NCI-H460 (cell line): ENCODE measurements at places on chromosomes 3 and 15.

DNA sequence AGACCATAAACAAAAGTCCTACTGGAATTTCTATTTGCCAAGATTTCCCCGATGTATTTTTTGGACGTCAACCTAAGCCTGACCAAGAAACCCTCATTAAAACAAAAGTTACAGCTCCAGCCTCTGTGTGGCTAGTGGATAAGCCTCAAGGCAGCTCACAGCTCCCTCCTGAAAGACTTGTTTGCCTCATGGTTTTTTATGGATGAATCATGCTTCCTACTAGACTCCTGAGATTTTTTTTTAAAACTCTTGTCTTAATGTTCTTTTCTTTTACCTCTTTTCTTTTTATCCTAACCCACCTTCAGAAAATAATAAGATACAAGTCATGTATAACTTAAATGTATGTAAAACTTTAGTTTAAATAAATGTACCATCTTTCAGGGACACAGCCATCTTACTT is 52.4 kb downstream of the SUCNR1 start:
- no peak for DNase-seq

- no peak for DNase-seq
Observed at GRCh38 chr3:64224826-64225610, at the start of gene PRICKLE2. Gene PRICKLE2, minus strand, starts transcription at chr3:64225466. Its CDS starts 26,539 bp downstream, at chr3:64198927.

DNA sequence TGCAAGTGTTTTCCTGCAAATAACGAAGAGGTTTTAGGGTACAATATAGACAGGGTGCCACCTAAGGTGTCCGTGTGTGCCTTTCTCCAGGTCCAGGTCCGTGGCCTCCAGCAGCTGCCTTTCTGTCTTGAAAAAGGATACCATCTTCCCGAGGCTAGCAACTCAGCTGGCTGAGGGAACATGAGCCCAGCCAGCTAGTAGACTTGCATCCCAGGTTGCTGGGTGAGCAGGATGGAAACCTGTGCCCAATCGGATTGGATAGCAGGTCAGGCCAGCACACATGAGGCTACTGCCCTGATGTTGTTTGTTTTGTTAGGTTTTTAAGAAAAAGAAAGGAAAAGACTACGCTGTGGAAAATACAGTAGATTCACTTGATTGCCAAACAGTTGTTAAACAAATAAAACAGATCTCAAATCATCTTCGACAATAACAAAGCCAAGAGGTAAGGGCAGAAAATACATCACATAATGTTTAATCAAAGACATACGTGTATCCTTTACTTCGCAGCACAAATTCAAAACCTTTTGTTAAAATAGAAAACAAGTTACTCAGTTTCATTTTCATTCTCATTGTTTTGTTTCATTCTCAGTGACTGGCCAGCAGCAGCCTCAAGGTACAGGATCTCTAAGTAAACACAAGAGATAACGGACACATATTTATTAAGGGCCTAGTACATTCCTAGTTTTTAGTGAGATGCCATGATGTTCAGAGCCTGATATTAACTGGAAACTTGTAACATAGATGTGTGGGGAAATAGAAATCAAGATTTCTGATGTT is 661.2 kb upstream of the NR2F2 start:
- no peak for DNase-seq

DNA sequence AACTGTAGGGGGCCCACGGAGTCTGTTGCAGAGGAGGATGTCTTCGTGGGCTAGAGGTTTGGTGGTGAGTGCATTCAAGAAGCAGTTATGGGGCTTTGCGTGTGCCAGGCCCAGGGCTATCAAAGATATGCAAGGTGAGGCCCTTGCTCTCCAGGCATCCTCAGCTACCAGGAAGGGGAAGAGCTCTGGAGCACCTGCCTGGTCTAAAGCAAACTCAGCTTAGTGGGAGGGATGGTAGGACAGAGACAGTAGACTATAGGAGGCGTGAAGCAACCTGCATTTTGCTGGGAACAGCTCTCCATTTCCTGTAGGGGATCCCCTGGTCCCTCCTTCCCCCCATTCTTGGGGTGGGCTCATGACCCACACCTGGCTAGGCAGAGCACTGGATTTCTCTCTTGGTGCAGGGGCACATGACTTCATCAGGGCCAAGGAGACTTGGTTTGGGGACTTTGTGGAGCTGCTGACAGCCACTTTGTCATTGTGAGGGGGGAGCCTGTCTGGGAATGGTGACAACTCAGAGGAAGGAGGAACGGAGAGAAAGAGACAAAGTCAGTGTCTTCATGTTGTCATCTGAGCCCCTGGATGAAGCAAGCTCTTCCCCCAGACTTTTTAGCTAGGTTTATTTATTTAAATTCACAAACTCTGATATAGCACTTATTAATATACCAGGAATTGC is 8.6 kb upstream of the EEFSEC start:
- DNase-seq, result no peak

DNA sequence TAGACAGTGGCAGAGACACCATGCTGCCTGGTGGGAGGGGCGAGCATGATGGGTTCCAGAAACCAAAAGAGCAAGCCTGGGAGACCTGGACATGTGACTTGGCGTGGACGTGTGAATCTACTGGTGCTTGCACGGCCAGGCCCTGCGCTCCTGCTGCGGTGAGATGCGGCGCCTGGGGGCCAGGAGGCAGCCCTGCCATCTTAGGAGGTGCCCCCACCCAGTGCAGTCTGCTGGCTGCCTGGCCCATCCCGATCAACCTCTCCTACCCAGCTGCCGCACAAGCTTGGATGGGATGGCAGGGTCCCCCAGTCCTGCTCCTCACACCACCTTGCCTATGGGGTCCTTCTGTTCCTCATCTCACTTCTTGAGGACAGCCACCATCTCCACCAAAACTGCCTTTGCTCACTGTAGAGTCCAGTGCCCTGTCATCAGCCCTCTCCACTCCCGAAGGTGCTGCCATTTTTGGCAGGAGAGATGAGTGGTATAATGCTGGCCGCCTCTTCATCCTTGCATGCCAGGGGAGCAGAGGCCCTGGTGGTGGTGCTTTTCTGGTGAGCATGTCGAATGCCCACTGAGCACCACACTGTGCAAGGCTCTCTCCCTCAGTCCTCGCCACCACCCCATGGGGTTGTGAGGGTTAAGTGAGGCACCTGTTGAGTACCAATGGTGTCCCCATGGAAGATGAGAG is 3.1 kb upstream of the ABTB1 start:
- DNase-seq, result no peak

- no peak for DNase-seq
Observed at GRCh38 chr15:31325595-31326155, 960 bp upstream of the KLF13 start.

DNA sequence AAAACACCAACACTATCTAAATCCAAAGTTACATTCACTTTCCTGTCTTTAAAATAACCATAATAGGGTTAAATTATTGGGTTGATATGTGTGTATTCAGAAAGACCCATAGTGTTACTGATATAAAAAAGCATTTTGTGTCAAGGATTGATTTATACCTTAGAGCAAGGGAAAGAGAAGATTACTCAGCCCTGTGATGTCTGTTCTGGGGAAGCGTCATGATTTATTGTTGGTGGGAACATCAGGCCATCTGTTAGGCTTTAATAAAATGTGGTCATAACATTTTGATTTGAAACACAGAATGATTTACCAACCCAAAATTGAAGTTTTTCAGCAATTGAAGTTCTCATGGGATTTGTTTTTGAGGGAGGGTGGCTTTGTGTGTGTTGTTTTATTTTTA is 33.2 kb downstream of the SIDT1 start:
- DNase-seq, result no peak

DNA sequence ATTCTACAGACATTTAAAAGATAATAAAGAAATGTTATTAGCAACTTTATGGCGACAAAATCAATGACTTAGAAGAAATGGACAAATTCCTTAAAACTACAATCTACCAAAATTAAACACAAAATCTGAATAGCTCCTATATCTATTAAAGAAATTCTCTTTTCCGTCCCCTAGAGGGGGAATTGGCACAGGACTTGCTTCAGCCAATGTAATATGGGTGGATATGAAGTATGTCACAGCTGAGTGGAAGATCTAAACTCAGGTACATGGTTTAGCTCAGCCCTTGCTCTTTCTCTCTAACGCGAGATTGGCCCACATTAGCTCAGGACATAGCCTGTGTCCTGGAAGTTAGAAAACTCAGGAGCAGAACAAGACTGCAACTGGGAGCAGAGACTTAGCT is 79.3 kb downstream of the DNAH12 start:
- DNase-seq, result no peak

GRCh38 chr3:33975463-33975862 is 177.0 kb downstream of the PDCD6IP start:
- no peak for DNase-seq

GRCh38 chr3:148315756-148316155 is 381.9 kb upstream of the AGTR1 start:
- DNase-seq, result no peak

DNA sequence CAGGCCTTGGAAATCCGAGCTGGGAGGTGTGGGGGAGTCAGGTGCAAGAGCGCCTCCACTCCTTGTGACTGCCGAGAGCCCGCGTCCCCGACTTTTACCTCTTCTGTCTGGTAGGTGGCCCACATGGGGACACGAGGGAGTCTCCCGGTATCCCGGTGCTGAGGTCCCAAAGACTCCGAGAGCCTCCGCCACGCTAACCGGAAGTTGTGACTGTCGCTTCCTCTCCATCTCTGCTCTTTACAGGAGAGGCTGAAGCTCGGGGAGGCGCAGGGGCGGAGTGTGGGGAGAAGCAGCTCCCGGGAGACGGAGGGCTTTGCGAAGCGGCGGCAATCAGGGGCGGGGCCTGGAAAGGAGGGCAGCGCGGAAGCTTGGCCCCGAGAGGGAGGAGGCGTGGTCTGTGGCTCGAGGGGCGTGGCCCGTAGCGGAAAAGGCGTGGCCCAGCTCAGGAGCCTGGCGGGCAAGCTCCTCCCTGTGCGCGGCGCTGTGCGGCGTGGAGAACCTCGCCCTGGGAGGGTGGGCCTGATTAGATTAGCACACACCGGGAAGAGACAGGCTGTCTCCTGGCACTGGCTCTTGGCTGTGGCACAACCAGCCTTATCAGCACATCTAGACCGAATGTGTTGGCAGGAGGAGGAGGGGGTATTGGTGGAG is 143.9 kb downstream of the GABRB3 start:
- DNase-seq, result peak; percentile 7

DNA sequence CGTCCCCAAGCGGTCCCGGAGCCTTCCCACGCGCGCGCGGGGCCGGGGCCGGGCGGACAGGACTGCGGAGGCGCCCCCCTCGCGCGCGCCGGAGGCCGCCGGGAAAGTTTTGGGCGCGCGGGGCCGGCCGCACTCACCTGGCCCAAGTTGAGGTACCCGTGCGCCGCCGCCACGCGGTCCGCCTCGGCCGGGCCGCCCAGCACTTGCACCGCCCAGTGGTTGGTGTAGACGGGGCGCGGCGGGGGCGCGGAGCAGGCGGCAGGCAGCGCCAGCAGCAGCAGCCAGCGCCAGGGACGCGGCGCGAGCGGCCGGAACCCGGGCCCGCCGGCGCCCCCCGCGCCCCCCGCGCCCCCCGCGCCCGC is 289 bp downstream of the PCSK6 start:
- peak; percentile 19 for DNase-seq

DNA sequence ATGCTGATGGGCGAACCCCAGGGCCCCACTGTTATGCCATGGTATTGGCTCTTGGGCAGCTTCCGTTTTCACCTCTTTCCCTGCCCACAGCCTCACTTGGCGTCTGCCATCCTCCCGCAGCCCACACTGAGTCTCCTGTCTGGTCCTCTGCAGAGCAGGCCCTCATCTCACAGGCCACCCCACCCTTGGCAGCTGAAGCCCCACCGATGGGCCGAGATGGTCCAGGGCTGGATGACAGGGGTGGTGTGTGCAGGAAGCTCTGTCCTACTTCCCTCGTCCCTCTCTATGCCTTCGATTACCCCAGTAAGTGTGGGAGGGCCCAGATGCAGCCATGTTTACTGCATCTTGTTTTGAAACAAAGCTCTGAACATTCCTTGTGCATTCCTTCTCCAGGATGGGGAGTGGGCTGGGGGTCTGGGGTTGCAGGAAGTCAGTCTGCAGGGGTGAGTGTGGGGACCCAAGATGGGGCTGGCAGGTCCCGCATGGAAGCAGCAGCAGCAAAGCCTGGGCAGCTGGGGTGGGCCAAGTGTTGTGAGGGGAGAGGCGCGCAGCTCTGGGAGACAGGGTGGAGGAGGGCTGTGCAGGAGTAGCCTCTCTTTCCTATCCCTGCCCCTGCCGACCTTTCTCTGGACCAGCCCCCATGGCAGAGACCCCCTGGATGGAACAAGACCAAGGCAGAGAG is 20.9 kb downstream of the TBC1D21 start:
- no peak for DNase-seq

DNA sequence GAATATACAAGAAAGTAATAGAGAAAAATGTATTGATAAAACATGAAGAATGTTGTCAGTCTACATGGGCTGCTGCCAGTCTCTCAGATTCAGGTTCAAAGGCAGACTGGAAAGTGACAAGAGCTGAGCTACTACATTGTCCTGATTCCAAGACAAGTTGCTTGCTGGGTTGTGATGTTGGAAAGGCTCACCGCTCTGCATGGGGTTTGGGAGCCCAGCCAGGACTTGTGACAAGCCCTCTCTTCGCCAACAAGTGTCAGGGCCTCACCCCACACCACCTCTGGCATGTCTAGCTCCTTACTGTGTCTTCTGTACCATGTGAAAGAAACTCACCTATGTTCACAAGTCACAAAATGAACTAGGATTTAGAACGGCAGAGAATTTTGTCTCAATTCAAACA is 43.0 kb upstream of the SH3GL3 start:
- DNase-seq, result no peak

GRCh38 chr15:89647191-89647851 is 7.9 kb downstream of the KIF7 start:
- peak; percentile 54 for DNase-seq

DNA sequence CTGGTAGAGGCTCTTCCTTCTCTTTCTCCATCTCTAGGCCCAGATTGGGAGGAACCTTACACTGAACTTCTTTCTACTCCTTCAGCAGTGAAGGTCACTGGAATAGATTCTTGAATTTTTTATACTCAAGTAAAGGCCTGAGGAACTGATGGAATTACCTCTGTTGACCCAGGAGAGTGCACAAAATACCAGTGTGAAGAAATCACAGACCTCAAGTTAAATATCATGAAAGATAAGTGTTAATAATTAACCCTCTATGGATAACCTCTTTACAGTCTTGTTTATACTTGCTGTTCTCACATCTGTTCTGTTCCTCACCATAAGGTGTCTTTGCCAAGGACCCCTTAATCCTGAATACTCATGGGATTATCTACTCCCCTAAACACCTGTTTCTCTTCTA is 244.4 kb upstream of the STAC start:
- no peak for DNase-seq

GRCh38 chr3:53145713-53146080 is 15.3 kb upstream of the PRKCD start:
- no peak for DNase-seq

DNA sequence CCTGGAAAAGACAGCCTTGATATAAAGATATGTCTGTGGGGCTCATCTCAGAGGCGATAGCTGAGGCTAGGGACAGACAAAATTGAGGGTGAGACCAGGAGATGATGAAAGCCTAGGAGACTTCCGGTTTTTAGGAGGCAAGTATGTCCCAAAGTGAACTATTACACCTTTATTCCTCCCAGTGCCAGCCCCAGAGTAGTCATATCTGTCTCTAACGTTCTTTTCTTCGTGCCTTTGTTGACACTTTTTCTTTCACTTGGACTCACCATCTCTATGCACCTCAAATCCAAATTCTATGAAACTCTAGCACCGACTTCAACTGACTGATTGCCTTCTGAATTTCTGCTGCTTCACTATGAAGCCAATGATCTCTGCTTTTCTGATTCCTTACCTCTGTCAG is 93.8 kb upstream of the RASGRP1 start:
- DNase-seq, result no peak

- no peak for DNase-seq
Observed at GRCh38 chr15:71732636-71733035, 77.7 kb upstream of the NR2E3 start.

GRCh38 chr3:138434875-138435772 is 708 bp downstream of the ESYT3 start:
- no peak for DNase-seq

GRCh38 chr15:73338058-73338457 is 30.7 kb downstream of the HCN4 start:
- DNase-seq, result no peak
